Bronchial epithelial cell (primary cell): ENCODE measurements at places on chromosomes 16 and 17. TPM values are rescaled to one million over a fixed set of nuclear protein-coding genes. Genes with fewer than 3 reads are reported as not detected.

- peak; percentile 60 for DNase-seq
Measured at GRCh38 chr17:49566668-49567071, 9.0 kb upstream of the NXPH3 start.

DNA sequence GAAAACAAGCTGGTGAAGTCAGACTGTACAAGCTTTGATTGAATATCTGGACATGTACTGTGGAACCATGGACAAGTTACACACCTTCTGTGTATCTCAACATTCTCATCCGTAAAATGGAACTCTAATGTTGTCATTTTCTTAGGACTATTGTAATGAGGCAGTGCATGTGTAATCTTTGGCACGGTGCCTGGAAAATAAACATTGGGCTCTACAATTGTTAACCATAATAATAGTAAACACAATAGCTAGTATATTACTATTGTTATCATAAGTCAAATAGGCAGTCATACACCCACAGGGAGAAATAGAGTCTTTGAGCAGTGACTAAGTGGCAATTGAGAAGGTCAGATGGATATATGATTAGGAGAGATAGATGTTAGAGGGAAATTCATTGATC is 39.8 kb upstream of the ANKFN1 start:
- DNase-seq, result no peak

DNA sequence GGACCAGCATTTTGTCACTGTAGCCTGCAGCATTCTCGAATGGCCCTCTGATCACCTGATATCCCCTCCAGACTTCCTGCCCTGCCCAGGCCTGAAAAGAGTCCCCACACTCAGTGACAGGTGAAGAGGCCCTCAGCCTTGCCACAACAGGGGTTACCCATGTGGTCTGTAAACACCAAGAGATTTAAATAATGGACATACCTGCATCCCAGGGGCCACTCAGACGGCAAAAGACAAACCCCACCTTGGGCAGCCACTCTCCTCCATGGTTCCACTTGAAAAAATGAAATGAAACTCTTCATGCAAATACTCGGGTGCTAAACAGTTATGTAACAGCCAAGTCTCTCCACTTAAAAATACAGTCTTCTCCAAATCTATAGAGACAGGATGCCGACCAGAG is 22.9 kb upstream of the PECAM1 start:
- DNase-seq, result no peak

GRCh38 chr17:73640691-73641090 is 3.6 kb downstream of the SDK2 start:
- no peak for DNase-seq

GRCh38 chr17:59160157-59161025 is 4.8 kb downstream of the PRR11 start:
- DNase-seq, result no peak

- DNase-seq, result no peak
Measured at GRCh38 chr17:62787366-62787765, 20.7 kb downstream of the MARCHF10 start.

GRCh38 chr17:17153071-17153470 is 53.1 kb downstream of the PLD6 start:
- DNase-seq, result no peak

DNA sequence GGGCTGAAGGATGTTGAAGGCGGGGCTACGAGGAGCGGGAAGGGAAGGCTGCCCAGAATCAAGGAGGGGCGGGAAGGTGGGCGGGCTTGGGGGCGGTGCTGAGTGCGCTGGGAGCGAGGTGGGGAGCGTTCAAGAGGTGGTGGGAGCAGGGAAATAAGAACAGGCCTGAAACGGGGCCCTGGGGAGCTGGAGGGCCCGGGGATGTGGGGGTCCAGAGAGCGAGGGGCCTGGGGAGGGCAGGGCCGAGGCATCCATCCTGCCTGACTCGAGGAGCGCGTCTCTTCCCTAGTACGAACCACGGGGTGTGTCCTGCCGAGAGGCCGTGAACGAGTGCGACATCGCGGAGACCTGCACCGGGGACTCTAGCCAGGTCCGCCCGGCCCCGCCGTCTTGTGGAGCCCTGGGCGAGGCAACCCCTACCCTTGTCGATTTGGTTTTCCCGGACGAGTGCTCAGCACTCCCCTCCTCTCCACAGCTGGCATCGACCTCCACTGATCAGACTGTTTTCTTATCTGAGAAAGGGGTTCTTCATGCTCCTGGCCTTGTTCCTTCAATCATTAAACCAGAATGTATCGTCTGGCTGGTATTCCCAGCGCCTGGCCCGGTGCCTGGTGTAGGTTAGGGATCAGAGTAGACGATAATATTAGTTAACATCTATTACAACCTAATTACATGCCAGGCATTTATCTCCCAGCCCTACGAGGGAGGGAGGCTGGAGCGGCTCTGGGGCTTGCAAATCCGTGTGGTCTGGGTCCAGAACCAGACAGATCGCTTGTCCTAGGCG is 17.2 kb downstream of the ADAM11 start:
- DNase-seq, result no peak

- DNase-seq, result no peak
Measured at GRCh38 chr16:2054543-2055245, 6.9 kb downstream of the TSC2 start.

- DNase-seq, result no peak
Measured at GRCh38 chr16:23035240-23035639, 114.0 kb downstream of the USP31 start.

DNA sequence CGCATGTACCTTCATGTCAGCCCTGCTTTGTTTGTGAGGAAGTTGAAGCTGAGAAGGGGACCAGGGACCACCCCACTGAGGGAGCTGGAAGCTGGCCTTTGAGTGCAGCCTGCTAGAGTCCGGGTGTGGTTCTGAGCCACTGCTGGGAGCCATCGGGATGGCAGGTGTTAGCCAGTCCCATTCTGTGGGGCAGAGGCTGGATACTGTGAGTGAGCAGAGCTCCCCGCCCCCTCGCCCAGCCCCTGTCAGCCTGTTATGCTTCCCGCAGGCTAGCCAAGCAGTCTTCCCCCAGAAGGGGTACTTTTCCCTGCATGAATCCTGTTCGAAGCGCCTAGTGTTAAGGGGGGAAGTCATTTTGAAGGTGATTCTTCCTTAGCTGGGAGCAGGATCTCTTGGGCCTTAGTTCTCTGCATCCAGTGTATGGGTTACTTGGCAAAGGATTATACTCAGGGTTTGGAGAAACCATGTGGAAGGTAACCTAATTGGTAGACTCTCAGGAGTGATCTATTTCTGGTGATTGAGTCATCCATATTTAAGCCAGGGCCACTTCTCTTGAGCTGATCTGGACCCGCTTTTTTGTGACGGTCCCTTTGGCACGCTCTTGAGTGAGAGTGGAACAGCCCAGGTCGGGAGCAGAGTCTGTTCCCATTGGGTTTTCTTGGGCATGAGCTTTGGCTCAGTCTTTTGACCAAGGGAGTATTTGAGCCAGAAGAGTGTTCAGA is 23.8 kb downstream of the AKAP1 start:
- no peak for DNase-seq

DNA sequence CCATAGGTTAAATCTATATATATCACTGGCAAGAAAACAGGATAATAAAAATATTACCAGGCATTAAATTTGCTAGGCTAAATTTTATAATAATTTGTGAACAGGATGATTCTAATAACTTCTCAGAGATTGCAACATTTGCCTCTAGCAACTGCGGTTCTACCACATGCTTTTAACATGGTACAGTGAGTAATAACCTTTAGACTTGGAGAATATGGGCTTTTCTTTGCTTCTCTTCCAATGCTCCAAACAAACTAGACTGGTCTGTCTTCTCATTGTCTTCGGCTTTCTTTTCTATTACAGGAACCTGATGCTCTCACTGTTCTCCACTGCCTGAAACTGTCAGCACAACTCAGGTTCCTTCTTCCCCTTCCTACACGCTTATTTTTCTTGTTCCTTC is 80.6 kb downstream of the CA4 start:
- no peak for DNase-seq

- peak; percentile 15 for DNase-seq
Measured at GRCh38 chr16:57675741-57676551, 7.8 kb downstream of the ADGRG3 start.

DNA sequence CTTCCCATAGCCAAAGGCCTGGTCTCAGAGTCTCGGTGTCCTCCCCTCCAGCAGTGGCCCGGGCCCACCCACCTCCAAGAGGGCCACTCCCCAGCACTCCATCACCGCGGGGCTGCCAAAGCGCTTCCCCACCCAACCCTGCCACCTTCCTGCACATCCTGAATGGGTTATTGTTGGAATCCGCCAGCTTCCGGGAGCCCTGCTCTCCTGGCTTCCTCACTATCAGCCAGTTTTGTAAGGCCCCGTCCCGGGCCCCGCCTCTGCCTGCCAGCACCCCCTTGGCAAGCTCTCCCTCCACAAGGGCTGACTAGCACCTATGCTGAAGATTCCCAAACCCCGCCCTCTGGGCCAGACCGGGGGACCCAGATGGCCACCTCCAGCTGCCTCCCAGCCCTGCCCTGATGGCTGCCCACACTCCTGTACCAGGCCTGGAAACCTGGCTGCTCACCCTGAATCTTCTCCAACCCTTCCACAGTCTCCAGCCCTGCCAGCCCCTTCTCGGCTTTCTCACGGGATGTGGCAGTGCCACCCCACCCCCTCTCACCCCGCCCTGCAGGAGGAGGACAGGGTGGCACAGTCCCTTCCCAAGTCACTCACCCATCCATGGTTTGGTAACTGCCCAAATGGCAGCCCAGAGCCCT is 14.4 kb downstream of the MYBBP1A start:
- DNase-seq, result no peak

- DNase-seq, result peak; percentile 10
Measured at GRCh38 chr17:61168506-61168905, 231.1 kb upstream of the TBX2 start.

GRCh38 chr16:68744744-68745280 is 7.7 kb downstream of the CDH1 start:
- peak; percentile 98 for DNase-seq

DNA sequence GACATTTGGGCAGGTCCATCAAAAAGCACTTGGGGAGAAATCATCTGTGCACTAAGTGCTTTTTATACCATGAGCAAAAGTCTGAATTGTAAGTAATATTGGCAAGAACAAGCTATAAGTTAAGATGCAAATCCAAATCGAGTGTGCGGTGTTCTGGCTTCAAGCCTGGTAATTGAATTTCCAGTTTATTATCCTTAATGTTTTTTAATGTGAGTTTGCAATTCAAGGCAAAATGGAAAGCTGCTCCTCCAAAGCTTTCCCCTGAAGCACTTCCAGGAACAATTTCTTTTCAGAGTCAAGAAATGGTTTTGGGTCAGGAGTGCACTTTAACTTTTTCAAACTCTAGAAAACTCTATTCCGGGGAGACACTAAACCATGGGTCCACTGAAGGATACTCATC is 445.7 kb downstream of the TOX3 start:
- no peak for DNase-seq

- DNase-seq, result peak; percentile 44
Measured at GRCh38 chr17:2084036-2084765, 29.3 kb downstream of the HIC1 start.

DNA sequence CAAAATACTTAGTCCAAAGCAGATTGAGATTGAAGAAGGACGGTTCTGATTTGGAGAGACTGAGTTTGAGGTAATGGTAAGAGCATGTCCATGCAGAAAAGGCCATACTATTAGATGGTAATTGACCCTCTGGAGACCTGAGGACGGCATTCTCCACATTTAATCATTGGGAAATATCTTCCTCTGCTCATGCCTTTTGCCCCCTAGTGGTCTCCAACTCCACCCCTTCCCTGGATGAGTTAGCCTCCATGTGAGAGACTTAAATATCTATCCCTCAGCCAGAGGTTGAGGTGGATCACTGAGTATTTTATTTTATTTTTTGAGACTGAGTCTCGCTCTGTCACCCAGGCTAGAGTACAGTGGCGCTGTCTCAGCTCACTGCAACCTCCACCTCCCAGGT is 10.4 kb upstream of the OR3A1 start:
- no peak for DNase-seq

- DNase-seq, result no peak
Measured at GRCh38 chr17:80854220-80854619, 137.4 kb upstream of the CHMP6 start.

GRCh38 chr16:24977678-24978075 is 37.5 kb downstream of the ARHGAP17 start:
- no peak for DNase-seq

GRCh38 chr16:85491058-85491771 is 121.9 kb upstream of the GSE1 start:
- DNase-seq, result no peak

DNA sequence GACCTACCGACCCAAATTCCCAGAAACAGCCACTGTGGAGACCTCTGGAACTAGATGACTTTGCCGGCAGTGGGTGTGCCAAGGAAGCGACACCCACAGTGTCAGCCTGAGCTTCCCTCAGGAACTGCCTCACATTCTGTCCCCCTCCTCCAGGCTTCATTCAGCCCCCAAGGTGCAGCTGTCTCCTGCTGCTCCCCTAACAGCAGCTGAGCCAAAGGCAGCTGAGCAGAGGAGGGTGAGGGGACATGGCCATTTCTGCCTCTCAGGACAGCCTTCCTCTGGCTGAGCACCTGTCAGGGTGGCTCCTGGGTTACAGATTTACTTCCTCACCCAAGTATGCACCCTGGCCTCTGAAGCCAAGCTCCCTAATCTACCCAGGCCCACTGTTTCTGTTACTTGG is 22.1 kb upstream of the MTMR4 start:
- no peak for DNase-seq

GRCh38 chr16:85238233-85238647 is 126.0 kb upstream of the CIBAR2 start:
- no peak for DNase-seq

GRCh38 chr16:12027558-12028287 is 51.2 kb downstream of the SNX29 start:
- no peak for DNase-seq

DNA sequence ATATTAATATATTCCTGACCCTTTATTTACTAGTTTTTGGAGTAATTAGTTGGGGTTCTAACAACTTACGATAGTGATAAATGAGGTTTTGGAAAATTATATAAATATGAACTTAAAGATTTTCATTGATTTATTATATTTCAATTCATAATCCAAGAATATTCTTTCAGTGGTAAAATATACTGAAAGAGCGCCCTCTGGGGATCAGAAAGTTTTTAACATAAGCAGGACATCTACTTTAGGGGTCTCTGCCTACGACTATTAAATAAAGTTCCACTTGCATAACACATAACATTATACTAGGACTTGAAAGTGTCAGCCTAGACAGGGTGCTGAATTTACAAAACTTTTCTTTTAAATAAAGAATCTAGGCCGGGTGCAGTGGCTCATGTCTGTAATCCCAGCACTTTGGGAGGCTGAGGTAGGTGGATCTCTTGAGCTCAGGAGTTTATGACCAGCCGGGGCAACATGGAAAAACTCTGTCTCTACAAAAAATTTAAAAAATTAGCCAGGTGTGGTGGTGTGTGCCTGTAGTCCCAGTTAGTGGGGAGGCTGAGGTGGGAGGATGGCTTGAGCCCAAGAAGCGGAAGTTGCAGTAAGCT is 15.6 kb downstream of the RFWD3 start:
- no peak for DNase-seq

EFCAB5 gene
- total RNA-seq, result 0.26 TPM in 1 of 2 replicates, not detected in the other

CNTD1 gene
- total RNA-seq, result not detected in 2 replicates

C17orf113 gene
- 0.26 and 0.64 TPM in 2 replicates for total RNA-seq

MYH3 gene
- total RNA-seq, result 1.1 and 1.4 TPM in 2 replicates

MRPS23 gene
- total RNA-seq, result 40.5 and 49.7 TPM in 2 replicates

CENPN gene
- total RNA-seq, result 3.9 and 8.6 TPM in 2 replicates

CIBAR2 gene
- not detected in 2 replicates for total RNA-seq

TP53TG3F gene
- not detected in 2 replicates for total RNA-seq
